ENCODE measurements at places on chromosomes 5 and 9.

- DNase-seq, result peak; percentile 70
Observed at GRCh38 chr9:22446589-22446949, at the start of gene DMRTA1. DMRTA1 (plus strand) TSS chr9:22446824; CDS start chr9:22447066, 242 bp downstream.

DNA sequence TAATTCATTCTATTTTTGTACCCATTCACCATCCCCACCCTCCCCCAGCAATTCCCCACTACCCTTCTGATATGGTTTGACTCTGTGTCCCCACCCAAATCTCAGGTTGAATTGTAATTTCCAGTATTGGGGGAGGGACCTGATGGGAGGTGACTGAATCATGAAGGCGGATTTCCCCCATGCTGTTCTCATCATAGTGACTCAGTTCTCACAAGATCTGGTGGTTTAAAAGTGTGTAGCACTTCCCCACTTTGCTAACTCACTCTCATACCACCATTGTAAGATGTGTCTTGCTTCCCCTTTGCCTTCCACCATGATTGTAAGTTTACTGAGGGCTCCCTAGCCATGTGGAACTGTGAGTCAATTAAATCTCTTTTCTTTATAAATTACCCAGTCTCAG, 25.9 kb upstream of the TESK1 start:
- no peak for DNase-seq

DNA sequence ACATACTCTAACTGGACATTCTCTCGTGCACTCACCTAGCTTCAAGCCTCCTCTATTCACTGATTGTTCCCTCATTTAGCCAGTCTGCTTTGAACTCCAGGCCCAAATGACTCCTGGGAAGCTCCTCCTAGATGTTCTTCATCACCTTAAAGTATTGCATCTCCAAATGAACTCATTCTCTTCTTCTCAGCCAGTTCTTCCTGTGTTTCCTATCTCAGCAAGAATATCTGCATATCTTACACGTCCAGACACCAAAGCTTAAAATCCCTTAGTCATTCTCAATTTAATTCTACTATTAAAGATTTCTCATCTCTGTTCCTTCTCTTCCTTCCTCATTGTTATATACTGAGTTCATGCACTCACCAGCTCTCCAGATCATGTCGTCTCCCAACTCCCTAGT, 118.6 kb upstream of the DAB2 start:
- DNase-seq, result no peak

GRCh38 chr5:32143617-32144377, 30.3 kb downstream of the GOLPH3 start:
- no peak for DNase-seq

- DNase-seq, result peak; percentile 44
Observed at GRCh38 chr5:33032271-33033070, 321.4 kb downstream of the NPR3 start.

DNA sequence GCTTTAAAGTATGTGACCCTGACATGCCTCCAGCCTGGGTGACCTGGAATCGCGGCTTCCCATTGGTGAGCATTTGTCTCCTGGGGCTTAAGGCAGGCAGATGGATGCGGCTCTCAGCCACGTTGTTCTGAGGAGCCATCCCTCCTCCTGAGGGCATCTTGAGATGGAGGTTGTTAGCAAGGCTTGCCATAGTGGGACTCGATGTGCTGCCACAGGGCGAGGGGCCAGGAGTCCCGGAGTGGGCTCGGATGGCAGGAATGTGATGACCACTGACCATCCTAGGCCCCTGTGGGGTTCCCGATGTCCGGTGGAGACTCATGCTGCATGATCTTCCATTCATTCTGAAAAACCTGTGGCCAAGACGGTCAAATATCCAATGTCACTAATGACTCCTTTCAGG, 13.8 kb downstream of the GLIS3 start:
- DNase-seq, result no peak

DNA sequence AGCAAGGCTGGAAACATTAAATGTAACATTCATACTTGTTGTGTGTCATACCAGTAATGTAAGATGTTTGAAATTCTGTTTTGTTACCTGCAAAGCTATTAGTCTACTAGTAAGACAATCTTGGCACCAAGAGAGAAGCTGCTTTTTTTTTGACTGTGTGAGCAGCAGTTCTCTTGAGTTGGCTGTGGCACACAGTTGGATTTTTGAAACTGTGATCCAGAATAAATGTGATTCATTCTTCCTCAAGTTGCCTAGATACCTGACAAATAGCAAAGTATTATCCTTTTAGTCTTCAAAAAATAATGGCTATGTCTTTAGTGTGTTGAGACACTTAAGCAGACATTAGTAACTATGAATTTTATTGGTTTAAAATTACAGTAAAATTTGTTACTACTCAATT, 57.2 kb upstream of the HAPLN1 start:
- no peak for DNase-seq

DNA sequence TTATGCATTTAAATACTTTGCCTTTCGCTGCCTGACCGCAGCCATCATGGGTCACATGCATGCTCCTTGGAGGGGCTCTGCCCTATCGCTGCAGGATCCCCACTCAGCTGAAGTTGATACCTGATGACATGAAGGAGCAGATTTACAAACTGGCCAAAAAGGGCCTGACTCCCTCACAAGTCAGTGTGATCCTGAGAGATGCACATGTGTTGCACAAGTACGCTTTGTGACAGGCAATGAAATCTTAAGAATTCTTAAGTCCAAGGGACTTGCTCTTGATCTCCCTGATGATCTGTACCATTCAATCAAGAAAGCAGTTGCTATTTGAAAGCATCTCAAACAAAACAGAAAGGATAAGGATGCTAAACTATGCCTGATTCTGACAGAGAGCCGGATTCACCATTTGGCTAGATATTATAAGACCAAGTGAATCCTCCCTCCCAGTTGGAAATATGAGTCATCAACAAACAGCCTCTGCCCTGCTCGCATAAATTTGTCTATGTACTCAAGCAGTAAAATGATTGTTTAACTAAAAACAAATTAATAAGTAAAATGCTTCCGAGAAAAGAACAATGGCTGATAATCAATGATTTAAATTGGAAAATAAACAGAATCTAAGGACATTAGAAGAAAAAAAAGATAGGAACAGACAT, 41.6 kb upstream of the PPP2CA start:
- DNase-seq, result no peak

GRCh38 chr5:51678330-51678729, 295.1 kb downstream of the ISL1 start:
- no peak for DNase-seq

- DNase-seq, result no peak
Observed at GRCh38 chr5:44372028-44372427, 17.2 kb downstream of the FGF10 start.

GRCh38 chr5:170426786-170427185, 37.6 kb upstream of the KCNMB1 start:
- DNase-seq, result no peak

DNA sequence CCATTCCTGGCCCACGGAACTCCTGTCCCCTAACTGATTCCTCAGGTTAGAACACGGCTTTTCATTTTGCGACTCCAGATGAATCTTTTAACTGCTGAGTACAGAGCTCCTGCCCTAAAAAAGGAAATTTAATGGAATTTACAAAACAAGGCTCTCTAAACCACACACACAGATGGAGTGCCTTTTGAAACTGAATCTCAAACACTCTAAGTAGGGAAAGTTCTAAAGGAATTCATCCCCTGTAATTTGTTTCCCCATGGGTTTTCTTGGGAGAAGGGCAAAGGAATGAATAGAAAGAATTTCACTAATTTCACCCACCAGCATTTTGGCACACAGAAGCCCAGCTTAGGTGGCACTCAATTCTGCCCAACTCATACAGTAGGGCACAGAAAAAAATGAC, 106.5 kb downstream of the THBS4 start:
- DNase-seq, result peak; percentile 18

GRCh38 chr9:128626181-128626580, 30.5 kb downstream of the DYNC2I2 start:
- DNase-seq, result no peak

- DNase-seq, result no peak
Observed at GRCh38 chr9:96874201-96874785, 20.0 kb upstream of the ZNF782 start.

DNA sequence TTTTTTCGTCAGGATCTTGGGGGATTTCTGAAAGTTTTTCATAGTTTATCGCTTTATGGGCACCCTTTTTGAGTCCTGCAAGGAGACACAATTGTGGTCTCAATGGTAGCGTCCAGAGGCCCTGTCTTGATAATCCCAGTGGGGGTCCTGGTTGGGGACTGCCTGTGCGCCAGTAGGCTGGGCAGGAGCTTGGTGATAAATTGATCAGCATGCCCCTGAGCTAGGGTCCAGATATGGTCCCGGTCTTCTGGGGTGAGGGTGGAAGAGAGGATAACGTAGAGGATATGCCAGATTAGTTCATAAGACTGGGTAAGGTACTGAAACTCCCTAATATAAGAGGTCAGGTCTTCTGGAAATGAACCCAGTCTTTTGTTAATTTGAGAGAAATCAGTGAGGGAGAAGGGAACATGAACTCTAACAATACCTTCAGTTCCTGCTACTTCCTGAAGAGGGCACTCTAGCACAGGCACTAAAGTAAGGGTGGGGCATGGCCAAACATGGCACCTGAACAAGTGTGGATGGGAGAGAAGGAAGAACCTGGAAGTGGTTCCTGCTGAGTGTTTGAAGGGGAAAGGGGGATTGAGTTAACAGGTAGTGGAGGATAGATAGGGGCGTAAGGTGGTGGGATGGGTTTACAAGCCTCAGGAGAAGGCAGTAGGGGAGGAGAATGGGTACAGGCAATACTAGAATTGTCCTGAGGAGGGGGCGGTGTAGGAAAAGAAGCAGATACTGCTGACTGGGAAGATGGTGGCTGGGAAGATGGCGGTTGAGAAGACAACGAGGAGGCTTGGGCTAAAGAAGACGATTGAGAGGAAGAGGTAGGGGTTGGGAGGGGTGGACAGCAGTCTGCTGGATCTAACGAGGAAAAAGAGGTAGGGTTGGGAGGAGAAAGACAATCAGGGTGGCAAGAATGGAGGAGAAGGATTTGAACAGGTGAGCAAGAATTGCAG, 33.8 kb upstream of the ANXA2R start:
- no peak for DNase-seq

DNA sequence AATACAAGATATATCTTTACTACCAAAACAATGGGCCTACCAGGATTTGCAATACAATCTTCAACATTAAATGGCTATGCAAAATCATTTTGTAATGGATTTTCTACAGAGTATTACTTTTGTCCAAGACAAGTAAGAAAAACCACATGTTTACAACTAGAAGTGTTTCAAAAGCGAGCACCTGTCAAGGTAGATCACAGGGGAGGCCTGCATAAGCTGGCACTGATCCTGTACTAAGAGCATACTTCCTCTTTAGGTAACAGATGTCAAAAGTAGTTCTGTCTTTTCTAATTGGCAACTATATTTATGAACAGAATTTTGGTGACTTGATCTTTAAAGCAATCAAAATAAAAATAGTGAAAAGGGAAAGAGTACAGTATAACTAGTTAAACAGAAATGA, 249.0 kb downstream of the MLLT3 start:
- no peak for DNase-seq

DNA sequence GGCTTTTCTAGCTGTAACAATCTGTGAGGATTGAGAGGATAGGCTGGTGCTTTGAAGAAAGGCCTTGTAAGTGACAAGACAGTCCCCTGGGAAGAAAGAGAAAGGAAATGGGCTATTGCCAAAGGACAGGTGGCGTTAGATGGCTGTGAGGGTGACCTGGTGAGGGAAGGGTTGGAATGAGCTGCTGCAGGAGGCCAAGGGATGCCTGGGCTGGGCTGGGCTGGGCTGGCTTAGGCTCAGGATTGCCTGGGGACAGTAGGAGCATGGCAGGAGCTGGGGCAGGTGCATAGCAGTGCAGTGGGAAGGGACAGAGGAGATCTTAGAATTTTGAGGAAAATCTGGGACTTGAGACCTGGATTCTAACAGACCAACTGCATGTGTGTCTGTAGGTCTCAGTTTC, 9.7 kb upstream of the MYOZ3 start:
- DNase-seq, result no peak

- DNase-seq, result no peak
Observed at GRCh38 chr5:74767579-74767913, 497 bp downstream of the NSA2 start.

DNA sequence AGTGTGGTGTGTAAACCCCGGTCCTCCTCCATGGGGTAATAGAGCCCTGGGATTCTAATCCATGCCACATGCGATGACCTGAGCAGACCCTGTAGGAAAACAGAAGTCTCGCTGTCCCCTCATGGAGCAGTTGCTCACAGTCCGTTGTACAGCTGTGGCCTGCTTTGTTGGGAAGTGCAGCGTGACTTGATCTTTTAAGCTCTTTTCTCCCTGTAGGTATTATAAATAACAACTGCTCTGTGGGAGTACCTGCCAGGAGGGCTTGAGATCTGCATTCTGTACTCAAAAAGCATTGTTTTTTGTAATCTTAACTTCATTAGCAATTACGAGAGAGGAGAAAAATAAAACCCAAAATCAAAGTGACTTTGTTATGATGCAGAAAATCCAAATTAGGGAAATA, 17.3 kb downstream of the MEGF10 start:
- DNase-seq, result no peak

DNA sequence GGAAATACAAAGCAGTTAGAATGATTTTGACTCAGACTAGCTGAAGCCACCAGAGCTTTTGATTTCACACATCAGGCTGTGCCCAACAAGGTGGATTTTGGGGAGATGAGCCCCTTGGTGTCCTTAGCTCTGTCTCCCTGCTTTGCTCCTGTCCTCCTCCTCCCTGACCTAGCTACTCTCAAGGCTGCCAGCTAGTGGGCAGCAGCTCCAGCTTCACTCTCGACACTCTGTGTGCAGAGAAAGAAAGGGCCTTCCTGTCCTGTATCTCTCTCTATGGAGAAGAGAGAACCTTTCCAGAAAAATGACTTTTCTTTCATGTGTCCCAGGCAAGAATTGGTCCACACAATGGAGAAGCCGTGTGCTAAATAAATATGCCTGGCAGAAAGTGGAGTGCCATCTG, 446.2 kb downstream of the SEMA5A start:
- peak; percentile 22 for DNase-seq

GRCh38 chr9:130191749-130192120, 19.5 kb downstream of the NCS1 start:
- DNase-seq, result no peak

GRCh38 chr9:134231330-134231745, 67.0 kb upstream of the RNU6ATAC start:
- no peak for DNase-seq

GRCh38 chr5:139577689-139578290, 16.7 kb downstream of the UBE2D2 start:
- peak; percentile 50 for DNase-seq

- DNase-seq, result no peak
Observed at GRCh38 chr5:132774896-132775295, 2.1 kb downstream of the SEPTIN8 start.

- DNase-seq, result no peak
Observed at GRCh38 chr5:89384391-89384790, 501.4 kb upstream of the MEF2C start.

Data from brain (organoid and tissue), 16 donors.